Right kidney (tissue), 9 donors: ENCODE measurements at places on chromosomes 2 and 18.

GRCh38 chr2:158797963-158798700 lies 3.0 kb downstream of the DAPL1 start:
- no peak for DNase-seq

DNA sequence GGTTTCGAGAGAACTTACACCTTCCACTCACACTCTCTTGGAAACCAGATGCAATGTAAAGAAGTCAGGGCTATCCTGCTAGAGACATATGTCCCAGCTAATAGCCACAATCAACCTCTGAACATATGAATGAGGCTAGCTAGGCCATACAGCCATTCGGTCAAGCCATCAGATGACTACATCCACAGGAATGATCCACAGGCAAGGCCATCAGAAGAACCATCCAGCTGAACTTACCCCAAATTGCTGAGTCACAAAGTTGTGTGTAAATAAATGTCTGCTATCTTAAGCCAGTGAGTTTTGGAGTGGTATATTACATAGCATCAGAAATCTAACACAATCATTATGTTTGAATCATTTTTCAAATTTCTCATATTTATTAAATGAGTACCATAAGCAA lies 5.2 kb upstream of the SPAST start:
- no peak for DNase-seq

DNA sequence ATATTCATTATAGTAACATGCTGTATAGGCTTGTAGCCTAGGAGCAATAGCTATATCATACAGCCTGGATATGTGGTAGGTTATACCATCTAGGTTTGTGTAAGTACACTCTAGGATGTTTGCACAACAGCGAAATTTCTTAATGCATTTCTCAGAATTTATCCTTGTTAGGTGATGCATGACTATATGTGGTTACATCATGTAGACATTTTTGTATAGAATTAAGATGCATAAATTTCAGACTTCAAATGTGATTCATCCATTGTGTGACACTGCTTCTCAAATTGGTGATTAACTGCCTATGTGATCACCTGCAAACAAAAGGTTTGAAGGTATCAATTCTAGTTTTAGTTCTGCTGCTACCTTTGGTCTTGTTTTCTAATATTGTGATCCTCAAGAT lies 1787.0 kb upstream of the PIK3C3 start:
- DNase-seq: no peak

DNA sequence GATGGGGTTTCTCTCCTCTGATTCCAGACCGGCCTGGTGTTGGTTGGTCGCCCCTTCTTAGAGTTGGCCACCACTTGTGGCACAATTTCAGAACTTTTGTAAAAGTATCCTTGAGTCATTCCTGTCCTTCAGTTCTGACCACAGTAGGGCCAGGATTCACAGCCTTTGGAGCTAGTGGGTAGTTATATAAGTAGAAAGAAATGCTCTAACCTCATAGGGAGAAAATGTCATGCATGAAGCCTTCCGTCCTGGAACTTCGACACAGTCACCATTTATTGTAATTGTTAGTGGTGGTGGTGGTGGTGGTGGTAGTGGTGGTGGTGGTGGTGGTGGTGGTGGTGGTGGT lies 65.4 kb downstream of the EPAS1 start:
- no peak for DNase-seq

DNA sequence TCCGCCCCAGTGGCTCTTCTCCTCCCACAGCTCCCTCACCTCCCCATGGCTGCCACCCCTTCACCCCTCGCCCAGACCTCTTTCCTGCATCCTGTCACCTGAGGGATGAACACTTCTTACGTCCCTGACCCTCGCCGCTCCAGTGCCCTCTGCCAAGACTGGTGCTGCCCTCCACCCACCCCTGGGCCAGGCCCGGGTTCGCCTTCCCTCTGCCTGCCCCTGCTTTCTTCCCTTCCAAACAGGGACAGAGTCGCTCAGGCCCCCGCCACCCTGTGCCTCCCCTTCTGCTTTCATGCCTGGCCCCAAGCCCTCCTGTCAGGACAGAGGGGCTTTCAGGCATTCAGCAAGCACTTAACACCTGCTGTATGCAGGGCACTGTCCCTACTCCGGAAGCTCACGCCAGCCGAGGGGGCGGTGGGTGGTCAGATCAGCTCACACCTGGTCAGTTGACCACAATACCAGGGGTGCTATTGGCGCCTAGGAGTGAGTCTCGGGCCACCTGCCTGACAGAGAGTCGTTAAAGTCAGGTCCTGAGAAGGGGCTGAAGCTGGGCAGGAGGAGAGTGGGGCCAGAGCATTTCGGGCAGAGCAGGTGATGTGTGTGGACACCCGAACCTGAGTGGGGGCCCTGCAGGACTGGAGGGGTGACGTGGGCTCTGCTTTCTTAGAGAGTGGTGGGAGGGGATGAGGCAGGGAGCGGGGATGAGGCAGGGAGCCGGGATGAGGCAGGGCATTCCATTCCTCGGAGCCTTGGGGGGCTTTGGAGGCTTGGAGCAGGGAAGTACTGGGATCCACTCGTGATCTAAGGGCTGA lies 26.0 kb upstream of the HPCAL1 start:
- DNase-seq: no peak

DNA sequence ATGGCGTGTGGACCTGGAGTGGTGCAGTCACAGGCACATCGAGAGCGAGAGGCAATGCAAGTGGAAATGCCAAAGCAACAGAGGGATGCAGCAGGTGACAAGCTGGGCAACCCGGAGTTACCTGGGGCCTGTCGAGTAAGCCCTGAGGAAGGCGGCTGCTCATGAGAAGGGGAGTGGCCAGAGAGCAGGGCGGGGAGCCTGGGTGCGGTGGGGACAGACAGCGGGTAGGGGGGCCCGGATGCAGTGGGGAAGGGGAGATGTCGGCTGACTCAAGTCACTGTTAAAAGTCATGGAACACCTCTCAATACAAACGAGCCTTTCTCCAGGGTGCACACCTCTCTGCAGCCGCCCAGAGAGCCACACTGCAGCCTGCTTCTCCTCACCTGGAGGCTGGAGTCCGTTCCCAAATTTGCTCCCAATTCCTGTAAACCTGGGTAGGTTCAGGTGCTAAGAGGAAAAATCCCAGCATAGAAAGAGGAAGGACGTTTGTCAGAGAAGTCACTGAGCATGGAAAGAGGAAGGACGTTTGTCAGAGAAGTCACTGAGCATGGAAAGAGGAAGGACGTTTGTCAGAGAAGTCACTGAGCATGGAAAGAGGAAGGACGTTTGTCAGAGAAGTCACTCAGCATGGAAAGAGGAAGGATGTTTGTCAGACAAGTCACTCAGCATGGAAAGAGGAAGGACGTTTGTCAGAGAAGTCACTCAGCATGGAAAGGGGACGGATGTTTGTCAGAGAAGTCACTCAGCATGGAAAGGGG lies 71.7 kb upstream of the TWIST2 start:
- no peak for DNase-seq

DNA sequence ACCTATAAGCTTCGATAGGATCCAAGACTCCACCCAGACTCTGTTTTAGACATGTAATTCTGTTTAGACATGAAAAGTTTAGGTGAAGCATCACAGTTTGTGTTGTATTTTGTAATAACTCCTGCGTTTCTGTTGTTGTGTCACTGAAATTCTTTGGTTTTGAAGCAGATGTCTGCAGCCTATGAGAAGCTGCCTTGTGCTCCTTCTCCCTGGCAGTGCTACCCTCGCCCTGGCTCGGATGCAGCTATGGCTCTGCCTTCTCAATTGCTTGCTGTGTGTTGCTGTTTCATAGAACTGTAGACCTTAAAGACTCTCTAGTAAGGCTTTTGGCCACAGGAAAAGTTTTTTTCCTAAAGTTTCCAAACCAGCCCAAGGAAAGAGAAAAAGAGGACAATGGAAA lies 40.2 kb upstream of the ZNF638 start:
- DNase-seq: no peak

- no peak for DNase-seq
These were observed 61.3 kb downstream of the UGP2 start for GRCh38 chr2:63903003-63903402.

DNA sequence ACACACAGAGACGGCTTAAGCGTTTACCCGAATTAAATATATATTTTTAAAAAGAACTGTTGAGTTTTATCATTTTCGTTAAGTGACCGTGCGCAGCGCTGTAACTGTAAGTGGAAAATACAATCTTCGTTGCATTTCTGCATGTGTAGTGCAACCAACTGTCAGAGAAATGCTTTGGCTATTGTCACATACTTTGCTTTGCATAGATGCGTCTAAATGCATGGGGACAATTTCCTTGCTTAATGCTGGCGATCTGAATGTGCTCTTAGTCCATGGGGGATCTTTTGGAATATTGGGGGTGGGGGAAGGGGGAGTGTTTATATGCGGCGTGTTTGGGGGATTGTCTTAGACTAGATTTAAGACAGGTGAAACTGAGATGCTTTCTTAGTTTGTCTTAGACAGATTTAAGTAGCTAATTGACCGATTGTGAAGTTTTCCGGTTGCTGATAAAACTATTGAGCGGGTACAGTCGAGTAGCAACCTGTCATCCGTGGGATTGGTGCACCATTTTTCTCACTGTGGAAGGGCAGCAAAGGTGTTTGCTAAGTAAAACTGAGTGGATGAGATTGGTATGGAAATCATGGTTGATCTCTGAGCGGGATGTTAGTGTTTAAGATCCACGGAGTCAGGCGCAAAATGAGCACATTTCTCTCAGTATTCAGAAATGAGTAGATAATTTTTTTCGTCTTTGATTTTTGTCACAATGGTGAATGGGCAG lies 476 bp downstream of the VSNL1 start:
- no peak for DNase-seq

DNA sequence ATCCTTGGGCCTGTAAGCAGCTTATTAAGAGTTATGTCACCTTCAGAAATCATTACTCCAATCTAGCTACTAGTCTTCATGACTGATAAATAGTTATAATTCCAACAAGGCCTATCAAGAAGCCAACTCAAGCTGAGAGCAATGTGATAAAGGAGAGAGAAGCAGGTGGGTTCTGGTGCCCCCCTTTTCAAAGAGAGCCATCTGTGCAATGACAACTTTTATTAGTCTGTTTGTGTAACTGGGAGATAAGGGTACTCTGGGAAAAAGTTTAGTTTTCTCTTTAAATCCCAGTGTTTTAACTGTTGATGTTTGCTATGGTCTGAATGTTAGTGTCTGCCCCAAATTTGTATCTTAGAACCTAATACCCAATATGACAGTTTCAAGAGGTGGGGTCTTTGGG lies 60.6 kb downstream of the CCDC93 start:
- no peak for DNase-seq

DNA sequence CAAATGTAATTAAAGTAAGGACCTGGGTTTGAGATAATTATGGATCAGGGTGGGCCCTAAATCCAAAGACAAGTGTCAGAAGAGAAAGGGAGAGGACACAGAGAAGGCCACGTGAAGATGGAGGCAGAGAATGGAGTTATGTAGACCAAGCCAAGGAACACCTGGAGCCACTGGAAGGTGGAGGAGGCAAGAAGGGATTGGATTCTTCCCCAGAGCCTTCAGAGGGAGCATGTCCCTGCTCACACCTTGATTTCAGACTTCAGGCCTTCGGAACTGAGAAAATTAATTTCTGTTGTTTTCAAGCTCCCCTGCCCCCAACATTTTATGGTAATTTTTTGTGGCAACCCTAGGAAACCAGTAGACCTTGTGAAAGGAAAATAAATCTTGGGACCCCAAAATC lies 19.6 kb downstream of the CAPN14 start:
- no peak for DNase-seq

DNA sequence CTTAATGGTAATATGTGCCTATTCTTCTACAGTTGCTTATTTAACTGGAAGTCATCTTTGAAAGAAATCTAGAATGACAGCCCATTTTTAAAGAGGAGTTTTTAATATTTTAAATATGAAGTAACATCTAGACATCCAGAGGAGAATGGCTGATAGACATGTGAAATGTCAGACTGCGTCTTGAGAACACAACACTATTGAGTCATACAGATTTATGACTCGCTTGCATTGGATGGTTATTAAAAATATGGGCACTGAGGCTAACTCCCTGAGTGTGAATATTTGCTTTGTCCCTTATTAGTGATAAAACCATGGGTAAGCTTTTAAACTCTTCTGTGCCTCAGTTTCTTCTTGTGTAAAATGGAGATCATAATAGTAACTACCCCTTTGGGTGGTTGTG lies 22.9 kb downstream of the TDRD15 start:
- DNase-seq: no peak

- no peak for DNase-seq
These were observed 1.7 kb downstream of the FHL2 start for GRCh38 chr2:105397025-105397722.

GRCh38 chr2:41600460-41600859 lies 447.4 kb upstream of the PKDCC start:
- DNase-seq: no peak

GRCh38 chr2:212646698-212647366 lies 108.2 kb upstream of the ERBB4 start:
- no peak for DNase-seq

DNA sequence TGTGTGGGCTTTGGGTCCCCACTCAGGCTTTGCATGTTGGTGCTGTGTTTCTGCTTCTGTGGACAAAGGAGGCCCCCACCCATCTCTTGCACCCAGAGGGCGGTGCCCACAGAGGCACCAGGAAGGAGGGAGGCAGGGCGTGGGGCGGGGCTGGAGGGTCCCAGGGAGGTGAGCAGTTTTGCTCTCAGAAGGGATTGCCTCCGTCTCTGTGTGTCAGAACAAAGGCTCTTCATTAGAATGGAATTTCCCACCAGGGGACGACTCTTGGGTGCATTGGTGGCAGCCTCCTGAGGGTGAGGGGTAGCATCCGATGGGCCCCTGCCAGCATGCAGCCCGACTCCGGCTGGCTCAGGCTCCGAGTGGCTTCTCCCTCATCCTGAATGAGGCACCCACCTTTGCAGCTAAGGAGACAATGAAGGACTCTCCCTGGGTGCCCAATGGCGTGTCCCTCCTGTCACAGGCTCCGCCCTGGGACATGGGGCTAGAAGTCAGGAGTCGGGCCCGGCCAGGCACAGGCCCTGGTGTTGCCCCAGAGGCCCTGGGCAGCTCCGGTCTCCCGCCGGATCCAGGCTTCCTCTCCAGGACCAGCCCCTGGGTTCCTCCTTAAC lies 7.0 kb upstream of the ERFE start:
- DNase-seq: no peak

DNA sequence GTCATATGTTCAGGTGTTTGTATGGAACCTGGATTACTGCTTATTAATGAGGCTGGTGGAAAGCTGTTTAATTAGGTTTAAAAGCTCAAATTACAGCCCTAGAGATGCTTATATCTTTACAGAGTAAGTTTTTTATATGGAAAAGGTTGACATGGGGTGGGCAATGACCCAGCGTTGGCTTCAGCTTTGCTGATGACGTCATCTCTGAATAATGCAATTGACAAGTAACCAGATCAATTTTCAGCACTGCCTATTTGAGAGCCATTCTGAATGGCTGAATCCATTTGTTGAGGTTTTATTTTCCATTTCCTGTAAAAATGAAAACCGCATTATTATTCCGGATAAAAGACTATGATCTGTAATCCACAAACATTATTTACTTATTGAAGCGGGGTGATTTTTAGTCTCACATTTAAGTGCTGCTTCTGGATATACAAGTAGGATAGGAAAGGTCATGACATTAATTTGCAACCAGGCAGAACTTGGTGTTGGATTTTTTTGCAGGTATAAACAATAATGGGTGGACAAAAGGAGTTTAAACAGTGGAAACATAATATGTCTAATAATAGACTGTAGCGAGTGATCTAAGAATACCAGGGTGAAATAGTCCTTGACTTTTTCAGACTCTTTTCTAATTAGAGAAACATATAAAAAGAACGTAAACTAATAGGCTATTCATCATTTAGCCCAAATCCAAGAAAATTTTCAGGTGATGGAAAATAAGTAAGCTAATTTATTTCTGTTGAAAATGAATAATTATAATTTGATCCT lies 2.7 kb downstream of the PPP1R1C start:
- DNase-seq: no peak

- DNase-seq: no peak
These were observed 4.5 kb upstream of the DTNB start for GRCh38 chr2:25677877-25678276.
